NCI-H1105 treated with DMSO at 0.1 percent for 48 hours (cell line): ENCODE measurements at places on chromosomes 3 and 15.

DNA sequence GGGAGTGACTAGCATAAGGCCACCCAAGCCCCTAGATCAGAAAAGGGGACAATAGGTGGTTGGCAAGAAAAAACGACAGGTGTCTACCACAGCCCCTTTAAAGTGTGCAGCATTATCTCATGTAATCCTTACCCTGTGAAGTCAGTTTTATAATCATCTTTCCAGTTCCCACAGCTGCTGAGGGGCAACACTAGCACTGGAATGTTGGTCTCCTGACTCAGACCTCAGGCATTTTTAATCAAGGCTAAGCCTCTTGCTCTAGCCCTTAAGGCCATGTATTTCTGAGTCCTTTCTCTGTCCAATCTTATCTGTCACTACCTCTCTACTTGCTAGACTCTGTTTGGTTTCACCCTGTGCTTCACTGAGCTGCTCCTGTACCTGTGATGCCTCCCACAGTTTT lies 171.7 kb downstream of the TLE3 start:
- no peak for DNase-seq

DNA sequence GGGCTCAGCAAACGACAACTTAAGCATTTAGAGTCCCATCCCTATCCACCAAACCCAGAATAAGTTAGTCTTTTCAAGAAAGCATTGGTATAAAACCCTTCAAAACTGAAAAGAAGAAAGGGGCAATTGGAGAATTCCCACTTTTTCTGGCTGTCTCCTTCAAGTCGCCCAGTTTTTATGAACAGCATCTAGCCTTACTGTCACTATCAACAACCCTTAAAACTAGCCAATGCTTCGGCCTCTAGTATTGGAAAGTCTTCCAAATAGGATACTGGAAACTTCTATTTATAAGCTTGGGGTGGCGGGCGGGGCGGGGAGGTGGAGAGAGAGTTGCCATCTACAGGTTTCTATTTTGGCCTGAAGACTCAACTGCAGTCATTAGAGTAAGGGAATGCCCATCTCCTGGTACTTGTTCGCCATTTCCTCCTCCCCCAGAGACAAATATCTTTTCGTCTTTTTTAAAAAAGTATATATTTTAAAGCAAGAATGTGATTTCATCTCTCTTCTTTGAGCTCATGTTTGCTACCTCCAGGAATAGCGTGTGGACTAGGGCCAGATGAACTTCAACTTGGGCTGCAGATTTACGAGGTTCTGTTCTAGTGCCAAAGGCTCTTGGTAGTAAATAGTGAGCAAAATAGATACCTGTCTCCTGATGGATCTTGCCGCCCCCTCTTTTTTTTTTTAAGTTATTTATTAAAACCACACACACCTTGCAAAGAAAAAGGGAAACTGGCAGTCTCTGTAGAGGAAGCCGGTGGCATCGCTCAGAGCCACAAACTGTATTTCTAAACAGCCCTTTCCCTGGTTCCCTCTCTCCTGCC lies 2.7 kb downstream of the BCL6 start:
- DNase-seq, result peak; percentile 78

DNA sequence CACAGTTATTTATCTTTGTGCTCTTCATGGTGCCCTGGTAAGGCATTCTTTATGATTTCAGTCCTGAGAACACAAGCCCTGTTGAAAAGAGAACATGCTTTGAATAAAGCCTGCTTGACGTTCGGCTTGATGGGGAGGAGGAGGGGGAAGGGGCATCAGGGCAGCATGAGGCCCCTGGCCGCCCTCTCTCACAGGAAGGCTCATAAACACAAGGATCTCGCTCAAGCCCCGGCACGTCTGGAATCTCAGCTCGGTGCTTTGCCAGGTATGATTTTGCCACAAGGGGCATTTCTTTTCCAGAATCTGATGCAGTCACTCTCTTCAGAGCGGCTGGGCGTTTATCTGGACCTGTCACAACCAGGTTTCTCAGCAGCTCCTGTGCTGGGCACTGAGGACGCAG lies 129.4 kb downstream of the DNAJB8 start:
- DNase-seq, result peak; percentile 88

GRCh38 chr3:176968631-176969030 lies 228.7 kb downstream of the TBL1XR1 start:
- DNase-seq, result no peak

DNA sequence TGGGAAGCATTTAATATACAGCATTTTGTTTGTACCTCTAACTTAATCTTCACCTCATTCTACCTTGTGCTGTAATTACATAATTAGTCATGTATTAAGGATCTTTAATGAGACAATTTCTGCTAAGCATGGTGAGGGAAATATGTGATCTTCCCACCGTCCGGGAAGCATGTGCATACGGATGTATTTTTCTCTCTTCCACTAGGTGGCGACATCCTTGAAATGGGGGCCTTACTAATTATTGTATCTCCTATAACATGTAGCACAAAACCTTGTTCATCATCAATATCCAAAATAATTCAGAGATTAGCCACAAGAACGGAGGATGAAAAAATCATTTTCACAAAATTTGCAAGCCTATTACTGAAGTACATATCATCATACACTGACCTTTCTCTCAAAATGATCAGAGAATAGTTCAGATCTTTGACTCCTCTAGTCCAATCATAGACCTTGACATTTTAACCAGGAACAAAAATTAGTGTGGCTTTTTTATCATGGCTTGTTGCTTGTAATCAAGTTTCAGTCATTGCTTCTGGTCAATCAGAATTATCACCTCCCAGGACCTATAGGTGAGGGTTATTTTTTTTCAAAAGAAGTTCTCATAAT lies 148.9 kb upstream of the GBE1 start:
- peak; percentile 37 for DNase-seq
